Activated CD4-positive, alpha-beta T cell treated with anti-CD3 and anti-CD28 coated beads, Interleukin-2, amount 50 U/mL, for 1 hour (primary cell): ENCODE measurements at places on chromosomes 6 and 20.
A peak's percentile ranks its signal among the peaks of the same experiment; 100 is the strongest.

GRCh38 chr6:131290955-131291354 is 155.7 kb downstream of the AKAP7 start:
- DNase-seq = no peak

DNA sequence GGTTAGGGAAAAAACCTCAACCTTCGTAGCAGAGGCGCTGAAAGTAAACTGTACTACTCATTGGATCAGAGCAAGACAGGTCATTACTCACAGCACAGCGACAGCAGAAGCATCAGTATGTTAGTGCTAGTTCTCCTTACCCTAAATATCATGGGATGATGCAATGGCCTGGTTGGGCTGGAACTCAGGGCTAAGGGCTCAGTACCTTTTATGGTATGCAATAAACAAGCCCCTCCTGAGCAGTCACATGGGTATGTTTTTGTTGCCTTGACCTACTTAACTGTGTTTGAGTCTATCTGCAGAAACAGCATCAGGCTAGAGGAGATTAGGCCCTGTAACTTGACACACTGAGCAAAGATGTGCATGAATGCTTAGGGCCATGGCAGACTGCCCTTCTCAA is 369.4 kb upstream of the IMPG1 start:
- DNase-seq = no peak

GRCh38 chr6:37936906-37937305 is 117.4 kb downstream of the ZFAND3 start:
- DNase-seq = no peak

DNA sequence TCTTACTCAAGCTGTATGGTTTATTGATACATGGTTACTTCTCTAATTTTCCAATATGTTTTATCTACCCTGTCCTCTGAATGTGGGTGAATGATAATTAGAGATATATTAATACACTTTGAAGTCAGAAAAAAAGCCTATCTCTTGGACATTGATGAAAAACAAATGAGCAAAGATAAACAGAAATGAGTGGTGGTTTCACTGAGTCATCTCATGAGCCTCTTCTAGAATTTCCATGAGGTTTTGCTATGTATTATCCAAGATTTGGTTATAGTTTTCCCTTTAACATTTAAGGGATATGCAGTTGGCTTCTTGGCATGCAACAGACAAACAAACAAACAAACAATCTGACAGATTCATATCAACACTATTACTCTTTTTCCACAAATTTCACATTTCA is 586.8 kb downstream of the RFPL4B start:
- no peak for DNase-seq

GRCh38 chr20:47191074-47191673 is 165.3 kb downstream of the ZMYND8 start:
- DNase-seq = no peak

DNA sequence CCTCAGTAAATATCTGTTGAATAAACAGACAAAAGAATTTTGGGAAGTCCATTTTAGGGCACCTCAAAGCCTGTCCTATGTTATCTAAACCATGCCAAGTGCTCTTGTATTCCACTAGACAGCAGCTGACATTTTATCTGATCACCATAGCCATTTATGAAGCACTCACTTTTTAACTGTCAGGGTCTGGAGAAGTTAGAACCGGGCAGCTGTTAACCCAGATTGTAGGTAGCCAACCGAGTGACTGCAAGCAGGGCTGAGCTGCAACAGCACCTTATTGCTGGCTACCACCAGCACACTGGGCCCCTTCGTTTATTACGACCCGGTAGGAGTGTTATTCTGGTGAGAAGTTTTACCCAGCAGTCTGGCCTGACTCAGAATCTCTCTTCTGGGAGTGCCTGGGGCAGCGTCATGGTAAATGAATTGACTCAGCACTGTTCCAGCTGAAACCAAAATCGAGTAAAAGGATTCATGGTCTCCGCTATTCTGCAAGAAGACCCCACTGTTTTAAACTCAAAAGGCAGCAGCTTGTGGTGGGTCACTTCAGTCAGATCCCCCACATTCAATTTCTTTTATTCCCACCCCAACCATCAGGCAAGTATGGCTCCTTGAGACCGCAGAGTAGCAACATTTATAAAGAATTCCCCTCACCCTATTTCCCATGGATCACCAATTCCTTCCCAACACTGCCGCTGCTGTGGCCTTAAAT is 1.7 kb downstream of the UBE2V1 start:
- peak; percentile 13 for DNase-seq

- DNase-seq = no peak
Observed at GRCh38 chr6:138087593-138088325, 19.5 kb downstream of the PERP start.

- DNase-seq = no peak
Observed at GRCh38 chr6:121247386-121247785, 86.9 kb downstream of the TBC1D32 start.

DNA sequence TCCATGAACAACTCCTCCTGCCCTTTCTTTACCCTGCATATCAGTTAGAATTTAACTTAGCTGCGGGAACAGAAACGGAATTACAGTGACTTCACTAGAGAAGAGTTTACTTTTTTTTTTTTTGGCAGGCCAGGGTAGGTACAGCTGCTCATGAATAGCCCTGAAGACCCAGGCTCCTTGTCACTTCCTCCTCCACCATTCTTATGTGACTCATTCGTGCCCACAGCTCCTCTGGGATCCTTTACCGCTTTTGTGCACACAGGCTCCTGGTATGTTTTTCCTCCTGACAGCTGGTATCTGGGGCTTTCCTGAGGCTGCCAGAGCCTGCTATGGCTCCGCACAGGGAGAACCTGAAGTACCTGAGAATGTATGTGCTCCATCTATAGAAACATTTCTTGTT is 3.9 kb upstream of the KCNS1 start:
- no peak for DNase-seq

DNA sequence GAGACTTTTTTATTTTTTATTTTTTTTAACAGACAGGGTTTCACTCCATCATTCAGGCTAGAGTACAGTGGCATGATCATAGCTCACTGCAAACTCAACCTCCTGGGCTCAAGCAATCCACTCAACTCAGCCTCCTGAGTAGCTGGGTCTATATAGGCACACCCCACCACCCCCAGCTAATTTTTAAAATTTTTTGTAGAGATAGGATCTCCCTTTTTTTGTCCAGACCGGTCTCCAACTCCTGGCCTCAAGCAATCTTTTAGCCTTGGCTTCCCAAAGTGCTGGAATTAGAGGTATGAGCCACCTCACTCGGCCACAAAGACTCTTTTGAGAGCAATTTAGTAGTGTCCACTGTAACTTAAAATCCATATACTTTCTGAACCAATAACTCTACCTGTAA is 103.3 kb upstream of the DST start:
- DNase-seq = no peak

DNA sequence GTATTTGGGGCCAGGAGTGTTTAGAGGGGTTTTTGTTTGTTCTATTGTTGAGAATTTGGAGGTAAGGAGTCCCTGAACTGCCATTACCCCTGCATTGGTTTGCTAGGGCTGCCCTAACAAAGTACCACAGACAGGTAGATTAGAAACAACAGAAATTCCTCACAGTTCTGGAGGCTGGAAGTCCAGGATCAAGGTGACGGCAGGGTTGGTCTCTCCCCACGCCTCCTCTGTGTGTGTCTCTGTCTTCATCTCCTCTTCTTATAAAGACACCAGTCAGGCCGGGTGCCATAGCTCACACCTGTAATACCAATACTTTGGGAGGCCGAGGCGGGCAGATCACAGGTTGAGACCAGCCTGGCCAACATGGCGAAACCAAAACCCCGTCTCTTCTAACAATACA is 97.1 kb upstream of the FAM8A1 start:
- DNase-seq = no peak
